ENCODE measurements at places on chromosomes 7 and 10. TPM values are rescaled to one million over a fixed set of nuclear protein-coding genes. Genes with fewer than 3 reads are reported as not detected.

FAM237B gene
- total RNA-seq, result not detected

SLC16A12 gene
- 16.1 TPM for total RNA-seq

FKBP9 gene
- total RNA-seq, result 351 TPM

MYH16 gene
- not detected for total RNA-seq

CRHR2 gene
- total RNA-seq, result not detected

MAGI2 gene
- total RNA-seq, result 6.3 TPM

NKX2-3 gene
- total RNA-seq, result not detected

SPACDR gene
- 8.4 TPM for total RNA-seq

GRID2IP gene
- 0.09 TPM for total RNA-seq

Data from pericardium fibroblast (primary cell).